Heart right ventricle (tissue), 16 donors: ENCODE measurements at places on chromosomes 1 and 21. TPM values are rescaled to one million over a fixed set of nuclear protein-coding genes. Genes with fewer than 3 reads are reported as not detected.

Gene SNX27
- 30.1 TPM for total RNA-seq

Gene RGS7
- total RNA-seq = not detected

Gene TTC22
- total RNA-seq = 0.17 TPM

Gene TRAF5
- total RNA-seq = 1.4 TPM

Gene S100A3
- 2.5 TPM for total RNA-seq

Gene LHX4
- total RNA-seq = not detected

Gene COL18A1
- total RNA-seq = 87.1 TPM

Gene VWA1
- total RNA-seq = 16.6 TPM

Gene NEK7
- total RNA-seq = 149 TPM

Gene ATG4C
- 8.4 TPM for total RNA-seq

Gene ACTN2
- 2,366 TPM for total RNA-seq

Gene OR2T11
- total RNA-seq = not detected

Gene ADPRS
- total RNA-seq = 15.6 TPM

Gene VHLL
- total RNA-seq = not detected

Gene PRAMEF11
- total RNA-seq = not detected

Gene EFNA1
- total RNA-seq = 33.6 TPM

Gene FCRL5
- 0.20 TPM for total RNA-seq

Gene MMEL1
- not detected for total RNA-seq

Gene NT5C1A
- 20.6 TPM for total RNA-seq

Gene TTC13
- 7.0 TPM for total RNA-seq

Gene RRP15
- 20.3 TPM for total RNA-seq

Gene NADK
- 31.0 TPM for total RNA-seq

Gene HRNR
- not detected for total RNA-seq

Gene SYPL2
- 35.8 TPM for total RNA-seq

Gene PLPPR4
- 0.45 TPM for total RNA-seq

Gene KCND3
- 17.7 TPM for total RNA-seq

Gene S1PR1
- total RNA-seq = 59.1 TPM

Gene SH3BP5L
- 18.8 TPM for total RNA-seq

Gene CRNN
- not detected for total RNA-seq

Gene NEK2
- total RNA-seq = 0.12 TPM
